Stomach (tissue), 19 donors: ENCODE measurements at places on chromosomes 4 and X. TPM values are rescaled to one million over a fixed set of nuclear protein-coding genes. Genes with fewer than 3 reads are reported as not detected.

Gene MAML3
- 10.3 TPM for total RNA-seq

- DNase-seq = no peak
Observed at GRCh38 chrX:133709501-133709900, 275.9 kb downstream of the GPC3 start.

GRCh38 chrX:154013001-154013421 is 6.7 kb downstream of the IRAK1 start:
- no peak for DNase-seq

DNA sequence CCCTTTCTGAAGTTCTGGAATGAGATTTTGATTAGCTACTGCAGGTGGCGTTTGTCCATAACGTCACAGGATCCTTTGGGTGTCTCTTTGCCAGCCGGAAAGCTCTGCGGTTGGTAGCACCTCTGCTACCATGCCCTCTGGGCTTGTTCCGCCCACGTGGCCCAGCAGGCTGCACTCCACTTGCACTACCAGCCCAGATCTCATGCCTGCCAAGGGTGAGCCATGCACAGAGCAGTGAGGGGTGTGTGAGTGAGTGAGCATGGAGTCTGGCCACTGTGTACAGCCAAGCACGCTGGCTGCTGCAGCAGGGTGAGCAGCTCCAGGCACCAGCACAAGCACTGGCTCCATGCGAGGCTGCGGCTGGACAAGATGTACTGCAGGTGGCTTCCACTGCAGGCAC is 6.6 kb upstream of the HNRNPD start:
- DNase-seq = no peak

DNA sequence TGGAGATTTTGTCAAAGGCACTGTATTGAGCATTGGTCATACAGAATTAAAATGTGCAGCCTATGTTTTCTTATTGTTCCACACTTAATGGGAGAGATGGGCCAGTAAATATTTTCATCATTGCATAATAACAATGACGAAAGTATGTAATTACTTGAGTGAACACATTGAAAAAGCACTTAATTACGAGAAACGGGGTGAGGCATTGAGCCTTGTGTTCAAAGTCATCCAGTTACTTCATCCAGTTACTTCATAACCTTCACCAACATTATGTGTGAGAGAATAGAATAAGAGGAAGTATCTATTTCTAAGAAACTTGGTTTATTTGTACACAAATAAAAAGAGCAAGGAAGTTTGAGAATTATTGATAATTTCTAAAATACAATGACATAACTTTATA is 1427.0 kb downstream of the ADGRL3 start:
- no peak for DNase-seq

- no peak for DNase-seq
Observed at GRCh38 chr4:95444812-95445211, 104.0 kb downstream of the UNC5C start.

Gene SFRP2
- total RNA-seq = 6.7 TPM

DNA sequence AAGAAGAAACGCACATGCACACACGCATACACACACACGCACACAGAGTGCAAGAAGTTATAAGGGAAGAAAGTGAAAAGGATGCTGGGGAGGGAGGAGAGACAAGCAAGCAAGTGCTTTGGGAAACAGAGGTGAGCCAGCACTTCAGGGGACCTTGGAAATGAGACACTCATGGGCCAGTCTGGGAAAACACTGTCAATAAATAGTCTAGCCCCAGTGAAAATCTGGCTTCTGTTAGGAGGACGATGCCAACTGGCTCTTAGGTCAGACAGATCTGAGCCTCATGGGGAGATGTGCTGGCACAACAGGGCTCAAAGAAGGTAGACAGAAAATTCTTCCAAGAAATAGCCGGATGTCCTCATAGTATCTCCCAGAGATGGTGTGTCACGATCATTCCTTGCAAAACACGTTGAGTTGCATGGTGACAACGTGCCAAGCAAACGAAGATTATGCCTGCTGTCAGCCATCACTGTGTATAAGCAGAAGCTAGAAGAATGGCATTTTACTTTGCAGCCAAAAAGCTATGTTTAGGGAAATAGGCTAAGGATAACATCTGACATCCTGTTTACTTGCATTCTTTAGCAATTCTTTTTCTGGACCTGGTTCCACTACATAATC is 557 bp upstream of the ARHGEF6 start:
- DNase-seq = peak; percentile 13

- DNase-seq = no peak
Observed at GRCh38 chr4:141041021-141041476, 92.2 kb downstream of the RNF150 start.

DNA sequence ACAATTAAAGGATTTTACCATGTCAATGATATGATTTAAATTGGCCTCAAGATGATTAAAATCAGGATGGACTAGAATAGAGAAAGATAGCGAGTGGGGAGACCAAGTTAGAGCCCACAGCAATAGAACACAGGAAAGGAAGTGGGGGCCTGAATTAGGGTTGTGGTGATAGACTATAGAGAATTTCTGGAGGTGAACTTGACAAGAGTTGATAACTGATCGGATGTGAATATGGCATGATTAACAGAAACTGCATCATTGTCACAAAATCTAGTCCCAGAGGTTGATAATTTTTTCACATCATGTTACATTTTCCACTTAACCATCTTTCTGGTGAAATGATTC is 26.3 kb upstream of the TRPC3 start:
- no peak for DNase-seq

Gene ZNF518B
- total RNA-seq = 17.7 TPM

Gene VCX2
- total RNA-seq = not detected

Gene CTAG2
- total RNA-seq = not detected

DNA sequence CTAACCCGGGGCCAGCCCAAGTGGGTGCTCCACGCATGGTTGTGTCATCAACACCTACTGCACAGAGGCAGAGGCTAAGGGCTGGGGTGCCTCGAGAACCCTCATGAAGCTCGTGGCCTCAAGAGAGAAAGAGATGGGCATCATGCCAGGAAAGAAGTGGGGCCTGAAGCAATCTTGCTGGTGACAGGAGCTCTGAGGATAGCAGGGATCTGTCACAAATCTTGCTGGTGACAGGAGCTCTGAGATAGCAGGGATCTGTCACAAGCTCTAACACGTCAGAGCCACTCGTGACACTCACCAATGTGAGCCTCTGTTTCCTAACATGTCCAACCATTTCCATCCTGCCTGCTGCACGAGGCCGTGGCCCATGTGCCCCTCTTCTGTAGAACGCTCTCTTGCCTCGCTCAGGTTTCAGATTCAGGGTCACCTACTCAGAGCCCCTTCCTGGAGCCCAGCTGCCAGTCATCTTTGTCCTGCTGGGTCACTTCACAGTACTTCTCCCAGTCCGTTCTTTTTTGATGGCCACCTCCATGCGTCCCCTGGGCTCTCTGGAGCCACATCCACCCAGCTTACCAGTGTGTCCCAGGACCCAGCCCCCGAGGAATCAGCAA is 21.1 kb downstream of the PNMA6E start:
- no peak for DNase-seq

DNA sequence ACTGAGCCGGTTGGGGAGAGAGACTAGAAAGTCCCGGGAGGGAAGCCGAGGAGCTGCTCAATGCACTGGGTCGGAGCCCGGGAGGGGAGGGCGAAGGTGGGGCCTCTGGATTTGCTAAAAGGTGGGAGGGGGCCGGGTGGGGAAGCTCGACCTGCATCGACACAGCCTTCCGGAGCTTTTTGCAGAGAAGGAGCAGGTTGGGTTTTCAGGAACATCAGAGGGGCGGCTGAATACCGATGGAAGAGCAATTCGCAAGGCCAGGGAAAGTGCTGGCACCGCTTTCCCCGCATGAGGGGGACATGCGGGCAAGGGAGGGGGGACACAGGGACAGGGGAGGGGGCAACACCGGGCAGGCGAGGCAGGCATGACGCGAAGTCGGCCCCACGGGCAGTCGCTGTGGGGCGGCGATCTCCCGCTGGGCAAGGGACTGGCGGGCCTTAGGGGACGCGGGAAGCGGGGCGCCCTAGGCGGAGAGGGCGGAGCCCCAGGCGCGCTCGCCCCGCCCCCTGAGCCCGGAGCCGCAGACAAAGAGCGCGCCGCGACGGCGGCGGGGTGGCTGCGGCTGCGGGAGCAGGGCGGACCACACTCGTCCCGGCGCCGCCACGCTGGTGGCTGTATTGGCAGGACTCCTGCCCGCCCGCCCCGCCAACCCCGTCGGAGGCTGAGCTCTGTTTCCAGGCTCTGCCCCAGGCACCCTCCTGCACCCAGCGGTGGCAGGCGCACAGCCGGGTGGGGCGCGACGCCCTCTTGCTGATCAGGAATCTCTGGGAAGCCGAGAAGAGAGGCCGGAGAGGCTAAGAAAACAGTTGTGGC is 11.6 kb downstream of the PDZD4 start:
- DNase-seq = peak; percentile 49
